IMR-90 (cell line): ENCODE measurements at places on chromosomes 2 and 18.
A peak's percentile ranks its signal among the peaks of the same experiment; 100 is the strongest.

DNA sequence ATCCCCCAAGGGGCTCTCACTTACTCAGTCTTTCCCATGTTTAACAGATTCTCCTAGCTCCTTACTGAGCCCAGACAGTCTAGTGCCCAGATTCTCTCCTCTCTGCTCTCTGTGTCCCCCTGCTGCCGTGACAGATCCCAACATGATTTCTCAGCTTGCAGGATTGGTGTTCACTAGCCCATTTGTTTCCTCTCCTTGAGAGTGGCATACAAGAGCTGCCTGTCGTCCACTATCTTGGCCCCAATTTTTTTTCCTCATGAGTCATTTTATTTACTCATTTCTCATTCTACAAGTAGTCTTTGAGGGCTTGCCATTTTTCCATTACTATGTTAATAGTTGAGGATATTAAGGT, 199.9 kb upstream of the FN1 start:
- peak; percentile 48 for DNase-seq

GRCh38 chr2:208025814-208026184, 472 bp upstream of the PLEKHM3 start:
- DNase-seq, result no peak

DNA sequence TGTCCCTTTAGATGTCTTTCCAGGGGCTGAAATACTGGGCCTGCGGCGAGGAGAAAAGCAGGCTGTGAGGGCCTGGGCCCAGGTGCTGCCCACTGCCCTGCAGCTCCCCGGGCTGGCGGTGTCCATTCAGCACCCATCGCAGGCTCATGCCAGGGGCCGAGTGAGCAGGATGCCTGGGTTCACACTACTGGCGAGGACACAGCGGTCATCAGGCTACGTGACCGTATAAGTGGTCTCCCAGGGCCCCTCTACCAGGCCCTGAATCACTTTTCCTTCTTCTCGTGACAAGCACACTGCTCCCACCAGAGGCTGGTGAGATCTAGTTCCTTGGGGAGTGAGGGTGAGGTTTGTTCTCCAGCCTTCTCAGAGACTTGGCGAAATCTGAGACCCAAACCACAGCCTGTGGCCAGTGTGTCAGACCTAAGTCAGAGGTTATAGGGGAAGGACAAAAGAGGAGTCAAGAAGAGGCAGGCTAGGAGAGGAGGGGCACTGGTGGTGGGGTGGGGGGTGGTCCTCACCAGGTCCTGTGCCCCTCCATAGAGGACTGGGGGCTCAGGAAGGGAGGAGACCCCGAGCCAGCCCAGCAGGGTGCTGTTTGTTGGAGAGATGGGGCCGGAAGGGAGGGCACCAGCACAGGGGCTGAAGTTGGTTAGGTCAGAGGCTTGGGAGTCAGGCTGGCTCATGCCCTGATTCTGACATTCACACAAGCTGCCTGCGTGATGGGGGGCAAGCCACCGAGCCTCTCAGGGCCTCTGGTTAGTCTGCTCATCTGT, 6.6 kb upstream of the SEMA4C start:
- peak; percentile 62 for DNase-seq

GRCh38 chr2:42761554-42761953, 2.4 kb downstream of the OXER1 start:
- DNase-seq, result no peak

GRCh38 chr2:159879051-159879604, 81.1 kb upstream of the CD302 start:
- DNase-seq, result peak; percentile 70

DNA sequence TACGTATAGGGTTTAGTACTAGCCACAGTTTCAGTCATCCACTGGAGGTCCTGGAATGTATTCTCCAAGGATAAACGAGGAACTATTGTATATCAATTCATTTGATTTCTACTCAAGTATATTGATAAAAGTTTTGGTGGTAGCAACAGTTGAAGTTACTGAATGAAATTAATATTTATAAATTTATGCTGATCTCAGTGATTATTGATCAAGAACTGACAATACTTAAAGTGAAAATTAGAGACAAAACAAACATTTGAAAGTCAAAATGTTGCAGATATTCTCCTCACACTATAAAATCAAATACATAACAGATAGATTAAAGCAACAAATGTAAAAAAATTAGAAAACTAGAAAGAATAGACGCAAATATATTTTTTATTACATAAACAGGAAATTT, 150.9 kb upstream of the SLC35G4 start:
- no peak for DNase-seq
